ENCODE measurements at places on chromosomes 2 and 18.

GRCh38 chr2:20682167-20682920, 15.4 kb downstream of the GDF7 start:
- no peak for DNase-seq

GRCh38 chr18:12658426-12659138, 675 bp upstream of the SPIRE1 start:
- no peak for DNase-seq

- no peak for DNase-seq
Measured at GRCh38 chr2:71630454-71631328, 177.3 kb downstream of the DYSF start.

DNA sequence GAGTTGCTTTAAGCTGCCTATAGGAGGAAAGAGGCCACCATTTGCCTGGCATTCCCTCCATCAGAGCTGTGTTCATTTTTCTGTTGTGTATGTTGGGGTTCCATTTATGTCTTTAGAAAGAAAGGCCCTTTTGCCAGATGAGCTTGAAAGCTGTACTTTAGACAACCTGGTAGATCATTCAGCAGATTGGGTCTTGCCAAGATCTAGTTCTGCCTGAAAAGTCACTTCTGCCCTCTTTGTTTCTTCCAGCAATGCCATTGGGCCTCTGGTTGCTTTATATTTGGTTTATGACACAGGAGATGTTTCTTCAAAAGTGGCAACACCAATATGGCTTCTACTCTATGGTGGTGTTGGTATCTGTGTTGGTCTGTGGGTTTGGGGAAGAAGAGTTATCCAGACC, 14.4 kb downstream of the SLC20A1 start:
- no peak for DNase-seq

DNA sequence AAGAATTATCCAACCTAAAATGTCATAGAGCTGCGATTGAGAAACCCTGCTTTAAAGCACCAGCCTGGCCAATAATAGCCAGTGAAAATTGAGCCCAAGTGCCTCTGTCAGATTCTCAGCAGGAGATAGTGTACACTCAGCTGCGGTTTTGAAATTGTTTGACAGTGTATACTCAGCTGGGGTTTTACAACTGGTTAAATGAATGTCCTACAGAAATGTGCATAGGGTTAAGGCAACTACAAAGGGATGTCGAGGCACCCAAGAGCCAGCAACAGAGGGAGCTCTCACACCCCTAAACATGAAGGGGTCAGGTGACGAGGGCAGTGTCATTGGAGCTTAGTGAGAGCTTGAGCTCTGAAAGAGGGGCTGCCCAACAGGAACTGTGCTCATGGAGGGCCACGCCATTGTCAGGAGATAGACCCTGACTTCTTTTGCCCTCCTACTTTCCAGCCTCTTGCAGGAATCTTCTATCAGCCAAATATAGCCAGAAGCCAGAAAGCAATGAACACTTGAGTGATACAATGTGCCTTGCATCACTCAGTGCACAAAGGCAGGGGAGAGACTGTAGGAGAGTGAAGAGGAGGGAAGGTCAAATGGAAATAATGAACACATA, 15.1 kb downstream of the ACTG2 start:
- peak; percentile 20 for DNase-seq

DNA sequence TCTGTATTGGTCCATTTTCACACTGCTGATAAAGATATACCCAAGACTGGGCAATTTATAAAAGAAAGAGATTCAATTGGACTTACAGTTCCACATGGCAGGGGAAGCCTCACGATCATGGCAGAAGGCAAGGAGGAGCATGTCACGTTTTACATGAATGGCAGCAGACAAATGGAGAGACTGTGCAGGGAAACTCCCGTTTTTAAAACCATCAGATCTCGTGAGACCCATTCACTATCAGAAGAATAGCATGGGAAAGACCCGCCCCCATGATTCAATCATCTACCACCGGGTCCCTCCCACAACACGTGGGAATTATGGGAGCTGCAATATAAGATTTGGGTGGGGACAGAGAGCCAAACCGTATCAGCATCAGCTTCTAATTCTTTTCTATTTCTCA, 217.0 kb downstream of the ANAPC1 start:
- no peak for DNase-seq

DNA sequence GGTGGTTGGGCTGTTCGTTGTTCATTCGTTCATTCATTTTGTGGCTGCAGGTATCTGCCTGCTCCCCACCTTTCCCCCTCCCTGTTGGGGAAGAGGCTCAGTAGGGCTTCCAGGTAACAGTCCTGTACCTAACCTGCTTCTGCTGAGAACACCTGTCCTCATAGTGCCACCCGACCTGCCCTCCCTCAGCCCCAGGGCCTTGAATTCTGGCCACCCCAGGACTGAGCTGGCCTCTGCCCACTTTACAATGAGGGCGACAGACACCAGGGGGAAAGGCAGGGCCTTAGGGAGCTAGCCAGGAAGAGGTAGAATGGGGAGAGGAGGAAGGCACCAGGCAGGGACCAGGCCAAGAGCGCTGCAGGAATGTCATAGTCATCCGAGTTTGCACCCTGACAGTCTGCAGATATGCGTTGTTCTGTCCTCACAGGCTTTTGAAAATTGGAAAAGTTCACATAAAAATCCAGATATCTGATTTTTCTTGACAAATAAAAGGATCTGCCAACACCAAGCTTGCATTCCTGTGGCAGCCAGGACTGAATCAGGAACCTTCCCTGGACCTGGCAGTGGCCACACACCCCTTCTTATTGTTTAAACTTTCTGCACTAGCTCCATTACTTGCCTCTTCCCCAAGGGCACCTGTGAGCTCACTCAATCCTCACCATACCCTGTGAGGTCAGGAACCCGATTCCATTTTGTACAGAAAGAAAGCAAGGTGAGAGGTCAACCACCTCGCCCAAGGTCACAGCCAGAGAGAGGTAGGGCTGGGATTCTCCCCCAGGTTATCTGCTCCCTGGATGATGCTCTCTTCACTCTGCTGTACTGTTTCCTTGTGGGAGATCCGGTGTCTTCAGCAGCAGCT, 35.3 kb upstream of the MRPL33 start:
- DNase-seq: no peak
